ENCODE measurements at places on chromosomes 7 and 10. TPM values are rescaled to one million over a fixed set of nuclear protein-coding genes. Genes with fewer than 3 reads are reported as not detected.
A peak's percentile ranks its signal among the peaks of the same experiment; 100 is the strongest.

The PLEKHS1 gene
- 0.05 TPM for polyA plus RNA-seq

The IFIT1 gene
- 40.3 TPM for polyA plus RNA-seq

DNA sequence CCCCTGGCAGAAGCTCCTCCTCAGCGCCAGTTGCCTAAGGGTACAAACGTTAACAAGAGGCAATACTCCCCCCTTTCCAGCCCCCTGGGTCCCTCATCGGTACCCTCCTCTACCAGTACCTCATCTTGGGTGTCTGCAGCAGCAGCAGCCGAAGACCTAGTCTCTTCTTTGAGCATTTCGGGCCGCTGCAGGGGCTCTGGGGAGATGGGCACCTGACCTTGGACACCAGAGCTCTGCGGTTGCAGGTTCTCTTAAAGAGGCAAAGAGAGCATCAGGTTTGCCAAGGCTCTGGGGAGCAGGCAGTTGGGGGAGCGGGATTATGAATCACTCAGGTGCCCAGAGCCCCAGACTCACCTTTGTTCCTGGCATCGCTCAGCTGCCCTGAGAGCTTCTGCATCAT is 3.5 kb downstream of the FBXL15 start:
- DNase-seq, result no peak

- no peak for DNase-seq
These were observed 195.4 kb upstream of the GHITM start for GRCh38 chr10:83943920-83944319.

- DNase-seq, result peak; percentile 44
These were observed 60.9 kb downstream of the ARMC3 start for GRCh38 chr10:22988581-22989360.

DNA sequence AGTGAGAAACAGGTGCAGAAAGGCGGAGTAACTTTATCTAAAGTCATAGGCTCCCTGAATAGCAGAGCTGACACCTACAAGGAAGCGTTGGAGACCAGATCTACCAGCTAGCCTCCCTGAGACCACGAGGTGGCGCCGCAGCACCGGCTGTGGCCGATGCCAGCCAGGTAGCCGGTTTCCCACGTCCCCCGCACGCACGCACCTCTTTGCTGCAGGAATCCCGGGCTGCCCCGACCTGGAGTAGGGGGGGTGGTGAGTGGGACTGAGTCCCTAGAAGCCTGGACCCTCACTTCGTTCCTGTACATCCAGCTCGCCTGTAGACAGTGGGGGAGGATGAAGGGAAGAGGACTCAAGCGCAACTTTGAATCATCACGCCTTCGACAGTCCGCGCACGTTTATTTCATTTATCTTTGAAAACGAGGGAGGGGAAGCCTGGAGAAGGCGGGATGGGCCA is 3.7 kb downstream of the ELOVL3 start:
- no peak for DNase-seq

GRCh38 chr10:33509231-33509831 is 174.9 kb upstream of the NRP1 start:
- peak; percentile 55 for DNase-seq

GRCh38 chr10:94137747-94138146 is 144.0 kb downstream of the PLCE1 start:
- DNase-seq, result no peak

DNA sequence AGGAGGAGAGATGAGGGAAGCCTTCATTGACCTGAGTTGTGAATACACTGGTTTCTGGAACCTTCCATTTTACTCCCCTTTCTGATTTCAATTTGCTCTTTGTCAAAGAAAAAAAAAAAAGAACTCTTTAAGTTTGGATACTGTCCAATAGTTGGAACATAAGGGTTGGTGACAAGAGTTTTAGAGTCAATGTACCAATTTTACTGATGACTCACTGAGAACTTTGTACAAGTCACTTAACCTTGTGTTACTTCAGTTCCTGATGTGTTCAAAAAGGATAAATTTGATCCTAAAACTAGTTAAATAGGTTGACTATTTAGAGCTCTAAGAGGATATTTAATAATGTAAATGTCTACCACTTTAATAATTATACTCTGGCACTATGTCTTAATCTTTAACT is 4.1 kb upstream of the CDK14 start:
- no peak for DNase-seq

GRCh38 chr7:94089806-94090205 is 85.7 kb upstream of the BET1 start:
- DNase-seq, result no peak

GRCh38 chr7:84092207-84092606 is 102.4 kb downstream of the SEMA3A start:
- DNase-seq, result no peak

DNA sequence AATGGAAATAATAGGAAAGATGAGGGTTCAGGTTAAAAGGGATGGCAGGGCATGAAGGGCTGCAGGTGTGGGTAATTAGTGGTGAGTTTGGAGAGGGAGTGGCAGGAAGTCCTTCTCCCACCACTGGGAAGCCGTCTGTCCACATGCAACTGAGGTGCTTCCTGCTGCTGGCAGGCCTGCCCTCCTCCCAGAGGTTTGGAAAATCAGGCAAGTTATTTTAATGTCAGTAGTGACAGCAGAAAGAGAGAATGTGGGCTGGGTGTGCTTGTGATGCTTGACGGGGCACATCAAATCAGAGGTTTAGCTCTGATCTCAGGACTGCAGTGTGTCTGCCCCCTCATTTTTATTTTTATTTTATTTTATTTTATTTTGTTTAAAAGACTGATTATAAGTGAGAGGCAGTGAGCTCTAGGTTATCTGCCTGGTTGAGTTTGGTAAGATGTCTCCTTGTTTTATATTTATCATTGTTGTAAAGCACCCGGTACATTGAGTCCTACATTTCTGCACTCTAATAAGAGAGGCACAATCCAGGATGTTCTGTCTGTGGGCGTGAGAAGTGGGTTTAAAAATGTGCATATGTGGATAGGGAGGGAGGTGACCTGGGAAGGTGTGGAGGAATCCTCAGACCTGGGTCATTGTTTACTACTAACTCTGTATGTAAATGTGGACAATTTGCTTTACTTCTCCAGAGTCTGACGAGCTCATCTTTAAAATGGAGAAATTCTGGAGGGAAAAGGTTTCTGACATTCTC is 504.4 kb downstream of the LRMDA start:
- DNase-seq, result no peak

DNA sequence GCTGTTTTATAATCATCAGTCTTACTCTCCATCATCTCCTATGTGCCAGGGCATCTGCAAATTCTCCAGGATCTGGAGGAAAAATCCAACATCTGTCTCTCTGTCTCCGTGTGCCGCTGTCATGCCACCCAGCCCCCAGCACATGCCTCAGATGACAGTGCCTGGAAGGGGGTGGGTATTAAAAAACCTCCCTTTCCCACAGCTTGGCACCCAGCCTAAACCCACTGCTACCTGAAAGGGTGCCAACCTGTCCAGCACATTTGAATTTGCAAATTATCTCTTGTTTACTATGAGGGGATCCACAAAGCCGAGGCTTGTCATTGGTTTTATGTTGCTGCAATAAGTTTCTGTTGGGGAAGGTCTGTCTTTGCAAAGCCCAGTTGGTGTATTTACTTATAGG is 73.1 kb downstream of the EMX2 start:
- no peak for DNase-seq

GRCh38 chr7:66167773-66168387 is 37.3 kb upstream of the TPST1 start:
- DNase-seq, result no peak

- DNase-seq, result no peak
These were observed 210.1 kb downstream of the TNS3 start for GRCh38 chr7:47371733-47372368.

- DNase-seq, result no peak
These were observed 425 bp downstream of the TLL2 start for GRCh38 chr10:96513305-96513697.

- no peak for DNase-seq
These were observed 25.0 kb downstream of the ZPBP start for GRCh38 chr7:50068026-50068425.

- DNase-seq, result no peak
These were observed 11.1 kb downstream of the LRRC4 start for GRCh38 chr7:128020159-128020558.

DNA sequence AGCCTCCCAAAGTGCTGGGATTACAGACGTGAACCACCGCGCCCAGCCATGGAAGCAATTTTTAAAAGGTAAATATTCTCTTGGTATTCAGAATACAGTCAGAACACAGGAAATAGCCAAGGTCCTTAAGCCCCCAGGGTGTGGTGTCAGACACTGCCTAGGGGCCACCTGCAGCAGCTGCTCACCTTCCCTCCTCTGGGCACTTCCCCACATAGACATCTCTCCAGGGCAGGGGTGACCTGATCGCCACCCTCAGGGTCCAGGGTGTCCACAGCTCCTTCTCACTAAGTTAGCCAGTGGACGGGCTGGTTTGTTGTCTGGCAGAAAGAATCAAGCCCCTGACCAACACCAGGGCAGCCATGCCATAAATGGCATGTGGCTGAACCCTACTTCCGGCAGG is 15.9 kb downstream of the URGCP start:
- DNase-seq, result no peak

DNA sequence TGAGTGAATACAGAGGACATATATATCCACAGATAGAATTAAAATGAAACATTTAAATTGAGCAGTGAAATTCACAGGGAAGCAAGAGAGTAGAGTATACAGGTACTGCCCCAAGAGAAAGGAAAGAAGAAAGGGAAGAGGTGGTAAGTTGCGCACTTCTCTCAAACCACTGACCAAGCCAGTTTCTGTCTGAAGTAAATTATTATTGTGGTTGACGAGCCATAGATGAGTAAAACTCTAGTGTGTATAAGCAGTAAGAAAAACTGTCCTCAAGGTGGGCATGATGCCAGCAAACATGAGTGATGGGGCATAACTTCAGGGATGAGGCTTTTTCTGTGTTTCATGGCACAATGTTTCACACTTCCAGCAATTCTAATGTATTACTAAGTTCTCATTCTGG is 4.4 kb upstream of the BET1 start:
- DNase-seq, result no peak

DNA sequence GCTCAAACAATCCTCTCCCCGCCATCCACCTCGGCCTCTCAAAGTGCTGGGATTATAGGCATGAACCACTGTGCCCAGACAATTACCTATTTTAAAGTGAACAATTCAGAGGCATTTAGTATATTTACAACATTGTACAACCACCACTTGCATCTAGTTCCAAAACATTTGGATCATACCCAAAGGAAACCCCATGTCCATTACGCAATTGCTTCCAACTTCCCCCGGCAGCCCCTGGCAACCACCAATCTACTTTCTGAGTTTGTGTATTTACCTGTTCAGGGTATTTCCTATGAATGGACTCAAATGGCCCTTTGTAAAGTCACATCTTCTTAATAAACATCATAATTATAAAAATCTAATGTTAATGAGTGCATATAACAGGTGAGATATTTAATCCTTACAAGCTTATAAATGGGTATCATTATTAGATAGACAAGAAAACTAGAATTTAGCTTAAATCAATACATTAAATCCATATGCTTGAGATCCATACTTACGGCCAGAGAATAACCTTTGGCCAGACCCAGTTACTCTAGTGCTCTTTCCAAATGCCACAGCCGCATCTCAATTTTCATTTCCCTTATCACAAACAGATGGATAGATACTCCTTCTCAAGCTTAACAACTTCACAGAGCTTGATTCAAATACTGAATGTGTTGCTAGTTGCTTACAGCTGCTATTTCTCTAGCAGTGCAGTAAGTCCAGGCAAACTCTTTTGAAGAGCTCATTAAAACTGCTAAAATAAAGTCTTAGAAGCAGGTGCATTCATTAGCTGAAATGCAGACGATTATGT is 133.4 kb upstream of the MKLN1 start:
- no peak for DNase-seq

DNA sequence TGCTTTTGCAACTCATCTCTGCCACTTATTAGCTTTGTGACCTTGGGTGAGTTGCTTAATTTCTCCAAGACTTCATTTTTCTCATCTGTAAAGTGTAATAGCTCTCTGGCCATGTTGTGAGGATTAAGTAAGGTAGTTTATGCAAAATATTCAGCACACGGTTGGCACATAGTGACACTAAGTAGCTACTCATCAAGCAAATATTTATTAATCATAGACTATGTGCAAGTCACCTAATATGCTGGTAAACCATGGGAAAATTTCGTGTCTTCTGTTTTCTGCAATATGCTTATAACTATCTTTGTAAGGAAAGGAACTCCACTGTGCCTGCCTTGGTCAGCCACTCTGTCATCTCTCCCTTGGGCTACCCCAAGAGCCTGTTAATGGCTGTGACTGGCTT is 50.3 kb upstream of the EGR2 start:
- DNase-seq, result no peak

All from forelimb muscle (tissue), 1 donor.